Activated CD8-positive, alpha-beta memory T cell treated with anti-CD3 and anti-CD28 coated beads for 48 hours (primary cell): ENCODE measurements at places on chromosomes 7 and 10.

DNA sequence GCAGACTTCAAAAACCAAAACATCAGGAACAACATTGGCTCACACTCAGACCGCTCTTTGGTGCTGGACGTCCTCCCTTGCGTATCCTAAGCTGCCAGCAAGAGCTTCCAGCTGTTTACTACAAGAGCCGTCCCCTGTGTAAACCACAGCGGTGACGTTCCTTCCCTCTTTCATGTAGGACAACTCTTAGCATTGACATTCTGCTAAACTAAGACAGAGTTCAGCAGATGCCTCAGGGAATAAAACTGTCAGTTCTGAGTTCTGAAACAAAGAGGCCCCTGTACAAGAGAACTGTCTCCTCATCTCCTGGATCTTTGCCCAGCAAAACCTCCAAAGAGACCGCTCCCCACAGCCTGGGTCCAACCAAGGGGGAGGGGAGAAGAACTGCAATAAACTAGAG is 57.8 kb upstream of the OPALIN start:
- no peak for DNase-seq

- no peak for DNase-seq
Measured at GRCh38 chr7:122736183-122736582, 33.5 kb upstream of the RNF148 start.

- DNase-seq, result no peak
Measured at GRCh38 chr7:50838675-50839377, 56.1 kb upstream of the GRB10 start.

DNA sequence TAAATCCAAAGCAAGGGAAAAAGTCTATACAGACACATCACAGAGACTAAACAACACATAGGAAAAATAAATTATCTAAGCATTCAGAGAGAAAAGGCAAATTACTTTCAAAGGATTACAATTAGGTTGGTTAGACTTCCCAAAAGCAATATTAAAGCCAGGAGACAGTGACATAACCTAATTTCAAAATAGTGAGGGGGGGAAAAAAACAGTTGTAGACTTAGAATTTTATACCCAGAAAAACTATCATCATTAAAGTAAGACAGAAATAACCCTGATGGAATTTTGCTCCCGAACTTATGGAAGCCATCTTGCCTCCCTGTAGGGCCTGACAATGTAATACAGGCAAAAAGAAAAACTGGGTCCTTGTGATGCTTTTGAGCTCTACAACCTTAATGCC is 18.4 kb downstream of the CRPPA start:
- no peak for DNase-seq

GRCh38 chr10:124345521-124345920 is 73.2 kb downstream of the OAT start:
- DNase-seq, result no peak

DNA sequence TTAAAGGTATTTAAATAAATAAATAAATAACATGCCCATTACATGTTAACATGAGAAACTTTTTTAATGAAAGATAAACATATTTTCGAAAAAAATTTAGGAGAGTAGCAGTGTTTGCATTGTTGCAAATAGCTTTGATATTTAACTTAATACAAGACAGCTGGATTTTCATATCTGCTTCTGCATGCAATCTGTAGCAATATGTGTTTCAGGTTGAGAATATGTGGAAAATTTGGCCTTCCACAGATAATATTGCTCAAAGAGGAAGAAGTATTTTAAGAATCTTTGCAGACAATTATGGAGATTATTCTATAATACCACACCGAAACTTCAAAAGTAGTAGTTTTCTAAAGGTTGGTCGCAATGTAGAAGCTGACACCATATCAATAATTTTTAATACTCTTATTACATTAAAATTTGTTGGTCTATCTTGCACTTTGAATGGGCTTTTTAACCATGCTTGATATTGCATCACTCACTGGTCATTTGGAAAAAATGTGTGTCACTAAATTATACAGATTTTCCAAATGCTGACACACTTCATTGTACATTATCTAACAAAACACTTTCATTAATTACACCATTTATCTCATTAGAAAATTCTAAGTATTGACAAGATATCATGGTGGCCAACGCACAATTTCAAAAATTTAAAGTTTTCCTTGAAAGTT is 229.8 kb upstream of the HDAC9 start:
- DNase-seq, result no peak

DNA sequence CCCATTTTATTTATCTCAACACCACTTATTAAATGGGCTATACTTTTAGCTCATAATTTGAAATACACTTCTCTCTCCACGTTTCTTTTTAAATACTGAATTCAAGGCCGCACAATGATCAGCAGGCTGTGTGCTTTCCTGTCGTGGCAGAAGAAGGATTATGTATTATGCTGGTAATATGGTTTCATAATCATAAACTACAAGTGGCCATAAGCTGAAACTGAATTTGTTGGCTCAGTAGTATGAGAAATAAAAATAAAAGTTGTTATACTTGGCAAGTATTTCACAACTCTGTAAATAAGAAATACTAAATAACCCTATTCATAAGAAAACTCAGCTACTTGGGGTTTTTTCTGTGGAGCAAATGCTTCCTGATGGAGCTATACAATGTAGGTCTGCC is 313.6 kb downstream of the DOCK4 start:
- no peak for DNase-seq

- no peak for DNase-seq
Measured at GRCh38 chr10:74139981-74140380, 10.6 kb downstream of the AP3M1 start.

- DNase-seq, result peak; percentile 66
Measured at GRCh38 chr7:105388356-105389087, at the start of gene SRPK2. Gene SRPK2, minus strand, starts transcription at chr7:105388921.
